Inflammatory macrophage (primary cell): ENCODE measurements at places on chromosomes 5 and 9.
A peak's percentile ranks its signal among the peaks of the same experiment; 100 is the strongest.

DNA sequence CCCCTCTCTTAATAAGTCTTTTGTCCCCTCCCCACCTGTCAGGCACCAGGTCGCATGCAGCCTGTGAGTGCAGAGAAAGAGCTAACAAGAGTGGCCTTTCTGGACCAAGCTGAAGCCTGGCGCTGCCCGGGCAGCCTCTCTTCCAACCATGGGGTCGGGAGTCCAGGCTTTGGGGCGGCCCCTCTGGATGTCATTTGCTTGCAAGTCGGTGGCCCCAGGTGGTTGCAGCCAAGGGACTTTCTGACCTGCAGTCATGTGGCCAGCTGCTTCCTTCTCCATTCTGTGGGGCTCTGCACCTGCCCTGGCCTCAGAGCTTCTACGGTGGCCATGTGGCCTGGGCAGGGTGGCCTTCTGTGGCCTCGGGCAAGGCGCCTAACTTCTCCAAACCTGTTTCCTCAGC lies 159.7 kb downstream of the DAB2IP start:
- DNase-seq = no peak

- DNase-seq = no peak
Observed at GRCh38 chr9:106921341-106921899, 58.5 kb downstream of the ZNF462 start.

- no peak for DNase-seq
Observed at GRCh38 chr5:29758986-29759421, 1434.5 kb upstream of the CDH6 start.

DNA sequence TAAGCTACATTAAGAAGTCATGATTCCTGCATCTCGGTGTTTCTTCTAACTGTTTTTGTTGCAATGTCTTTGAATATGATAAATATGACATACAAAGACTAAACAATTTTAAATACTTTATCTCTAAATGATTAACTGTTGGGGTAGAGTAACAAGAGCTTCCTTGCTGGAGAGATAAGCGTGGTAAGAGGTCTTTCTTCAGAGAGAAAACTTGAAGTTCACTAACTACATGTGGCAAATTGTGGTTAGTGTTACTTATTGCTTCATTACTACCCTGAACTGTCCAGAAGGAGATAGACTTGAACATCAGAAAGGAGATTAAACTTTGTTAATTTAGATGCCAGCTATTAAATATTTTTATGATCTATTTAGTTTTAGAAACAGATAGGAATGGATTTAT lies 7.0 kb upstream of the ARSB start:
- no peak for DNase-seq

- DNase-seq = no peak
Observed at GRCh38 chr9:116405321-116405720, 251.7 kb downstream of the PAPPA start.

DNA sequence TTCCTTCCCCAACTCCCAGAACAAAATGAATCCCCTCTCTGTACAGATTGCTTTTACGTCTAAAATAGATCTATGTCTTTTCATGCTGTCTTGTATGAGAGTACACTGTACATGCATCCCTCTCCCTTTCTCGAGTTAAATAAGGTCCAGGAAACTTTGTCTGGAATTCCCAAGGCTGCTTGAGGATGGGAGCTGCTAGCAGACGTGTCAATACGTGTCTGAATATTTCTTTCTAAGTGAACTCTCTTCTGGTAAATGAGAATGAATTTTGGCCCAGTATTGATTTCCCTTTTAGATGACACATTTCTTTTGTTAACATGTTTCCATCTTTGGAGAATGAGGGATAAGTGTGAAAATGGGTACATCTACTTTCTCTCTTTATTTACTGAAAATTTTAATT lies 59.6 kb upstream of the GAS1 start:
- no peak for DNase-seq

DNA sequence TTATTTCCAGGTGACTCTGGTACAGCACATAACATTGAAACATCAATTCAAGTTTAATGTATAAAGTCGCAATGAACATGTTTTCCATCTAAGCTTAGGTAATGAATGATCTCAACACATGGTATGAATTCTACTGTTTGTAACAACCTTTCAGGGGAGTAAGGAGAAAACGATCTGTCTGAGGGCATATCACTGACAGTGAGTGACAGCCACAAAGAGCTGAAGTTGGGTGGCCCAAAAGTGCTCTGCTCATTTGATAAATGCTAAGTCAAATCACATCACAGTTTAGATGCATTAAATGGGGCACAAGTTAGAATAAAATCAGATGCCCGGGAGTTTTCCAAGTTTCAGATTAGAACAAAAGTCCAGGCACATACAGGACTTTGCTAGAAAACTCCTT lies 1.2 kb downstream of the FANCC start:
- no peak for DNase-seq

DNA sequence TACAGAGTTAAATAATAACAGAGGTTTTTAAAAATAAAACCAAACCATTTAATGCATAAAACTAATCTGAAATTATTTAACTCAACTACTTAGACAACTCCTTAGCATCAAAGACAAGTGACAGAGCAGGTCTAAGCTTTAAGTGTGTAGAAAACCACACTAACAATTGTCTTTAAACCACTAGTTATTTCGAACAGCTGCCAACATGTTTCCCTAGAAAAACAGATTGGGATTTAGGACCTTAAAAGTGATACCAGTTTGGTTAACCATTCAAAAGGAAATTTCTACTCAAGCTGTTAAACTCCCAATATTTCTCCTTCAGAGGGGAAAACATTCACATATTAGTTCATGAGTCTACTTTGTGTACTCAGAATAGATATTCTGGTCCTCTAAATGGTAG lies 208.7 kb downstream of the BNC2 start:
- DNase-seq = no peak

DNA sequence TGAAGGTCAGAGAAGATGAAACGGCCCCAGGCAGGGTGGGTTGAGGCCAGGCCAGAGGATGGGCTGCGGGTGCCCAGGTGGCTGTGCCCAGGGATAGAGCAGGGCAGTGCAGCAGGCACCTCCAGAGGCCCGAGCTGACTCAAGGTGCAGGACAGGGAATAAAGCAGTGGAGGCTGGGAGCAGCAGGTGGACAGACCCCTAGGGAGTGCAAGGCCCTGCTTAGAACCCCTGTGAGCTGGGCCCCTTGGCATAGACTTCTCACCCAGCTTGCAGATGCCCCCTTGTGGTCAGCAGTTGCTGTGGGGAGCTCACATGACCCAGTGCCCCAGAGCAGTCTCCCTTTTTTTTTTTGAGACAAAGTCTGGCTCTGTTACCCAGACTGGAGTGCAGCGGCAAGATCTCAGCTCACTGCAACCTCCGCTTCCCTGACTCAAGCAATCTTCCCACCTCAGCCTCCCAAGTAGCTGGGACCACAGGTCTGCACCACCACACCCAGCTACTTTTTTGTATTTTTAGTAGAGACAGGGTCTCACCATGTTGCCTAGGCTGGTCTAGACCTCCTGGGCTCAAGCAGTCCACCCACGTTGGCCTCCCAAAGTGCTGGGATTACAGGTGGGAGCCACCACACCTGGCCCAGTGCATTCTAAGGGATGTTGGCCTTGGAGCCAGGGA lies 118.8 kb downstream of the WNK2 start:
- peak; percentile 63 for DNase-seq

- no peak for DNase-seq
Observed at GRCh38 chr9:34647651-34648050, 1.2 kb downstream of the GALT start.

- no peak for DNase-seq
Observed at GRCh38 chr5:168064457-168064856, 227.0 kb upstream of the WWC1 start.

DNA sequence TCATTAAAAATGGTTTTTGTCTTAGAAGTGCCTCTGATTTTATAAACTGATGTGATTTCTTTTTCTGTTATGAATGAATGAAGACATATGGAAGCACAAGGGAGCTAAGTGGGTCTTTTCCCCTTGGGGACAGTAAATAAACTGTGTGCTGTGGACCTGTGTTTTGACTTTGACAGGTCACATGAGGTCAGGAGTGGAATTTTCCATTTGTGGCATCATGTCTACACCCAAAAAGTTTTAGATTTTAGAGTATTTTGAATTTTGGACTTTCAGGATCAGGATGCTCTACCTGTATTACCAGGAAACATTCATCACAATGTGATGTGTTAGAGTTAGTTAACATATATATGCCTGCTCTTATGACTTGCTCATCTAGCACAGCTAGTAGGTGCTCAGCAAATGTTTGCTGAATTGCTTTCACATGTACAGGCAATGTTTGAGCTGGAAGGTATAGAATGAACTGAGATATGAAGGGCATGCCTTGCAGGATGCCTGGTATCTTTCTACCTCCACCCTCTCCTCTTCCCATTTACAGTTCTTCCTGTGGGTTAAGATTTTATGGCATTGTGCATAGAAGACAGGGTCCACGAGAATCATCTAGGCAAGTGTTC lies 73.2 kb upstream of the NR3C1 start:
- DNase-seq = no peak

DNA sequence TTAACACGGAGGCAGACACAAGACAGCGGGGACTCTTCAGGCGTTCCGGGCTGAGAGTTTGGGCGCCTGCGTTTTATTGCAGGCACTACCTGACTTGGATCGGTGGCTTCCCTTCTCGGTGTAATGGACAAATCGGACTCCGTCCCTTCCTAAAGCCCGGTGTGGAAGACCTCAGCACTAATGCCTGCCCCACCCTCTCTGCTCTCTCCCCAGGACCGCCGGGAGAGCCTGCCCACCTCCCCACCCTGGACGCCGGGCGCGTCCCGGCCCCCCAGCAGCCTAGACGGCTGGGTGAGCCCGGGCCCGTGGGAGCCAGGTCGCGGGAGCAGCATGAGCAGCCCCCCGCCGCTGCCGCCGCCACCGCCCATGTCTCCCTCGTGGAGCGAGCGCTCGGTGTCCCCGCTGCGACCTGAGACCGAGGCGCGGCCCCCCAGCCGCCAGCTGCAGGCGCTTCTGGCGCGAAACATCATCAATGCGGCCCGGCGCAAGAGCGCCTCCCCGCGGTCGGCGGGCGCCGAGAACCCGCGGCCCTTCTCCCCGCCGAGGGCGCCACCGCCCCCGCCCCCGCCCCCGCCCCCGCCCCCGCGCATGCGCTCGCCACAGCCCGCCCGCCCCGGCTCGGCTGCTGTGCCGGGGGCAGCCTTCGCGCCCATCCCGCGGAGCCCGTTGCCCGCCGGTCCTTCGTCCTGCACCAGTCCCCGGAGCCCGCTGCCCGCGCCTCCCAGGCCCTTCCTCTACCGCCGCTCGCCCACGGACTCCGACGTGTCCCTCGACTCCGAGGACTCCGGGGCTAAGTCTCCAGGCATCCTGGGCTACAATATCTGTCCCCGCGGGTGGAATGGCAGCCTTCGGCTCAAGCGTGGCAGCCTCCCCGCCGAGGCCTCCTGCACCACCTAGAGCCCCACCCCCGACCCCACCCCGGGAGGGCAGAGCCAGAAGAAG lies 4.6 kb upstream of the MYOZ3 start:
- peak; percentile 33 for DNase-seq

GRCh38 chr9:121895818-121896544 lies 197.1 kb downstream of the TTLL11 start:
- no peak for DNase-seq

GRCh38 chr5:172503925-172504700 lies 49.8 kb upstream of the SH3PXD2B start:
- DNase-seq = peak; percentile 63

- no peak for DNase-seq
Observed at GRCh38 chr5:156681265-156681664, 168.8 kb upstream of the PPP1R2B start.

DNA sequence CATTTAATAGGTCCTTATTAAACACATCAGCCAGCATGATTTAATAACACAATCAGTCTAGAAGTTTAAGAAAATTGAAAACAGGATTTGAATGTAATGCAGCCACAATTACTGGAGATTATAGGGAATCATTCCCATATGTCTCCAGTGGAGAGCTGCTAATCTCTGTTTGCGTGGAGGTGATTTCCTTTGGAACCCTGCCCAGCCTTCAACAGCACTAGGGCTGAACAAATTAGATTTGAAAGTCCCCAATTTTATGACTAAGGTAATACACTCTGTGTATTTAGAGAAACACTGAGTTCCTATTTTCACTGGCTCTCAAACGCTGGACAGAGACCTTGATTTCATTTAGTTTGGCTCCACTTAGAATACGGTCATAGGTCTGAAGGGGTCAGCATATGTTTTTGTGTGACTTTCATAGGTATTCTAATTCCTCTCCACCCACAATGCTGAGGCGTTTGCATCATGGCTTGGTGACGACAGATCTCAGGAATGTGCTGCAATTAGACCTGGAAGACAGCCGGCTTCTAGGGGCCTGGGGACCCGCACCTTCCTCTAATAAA lies 508.3 kb downstream of the EBF1 start:
- no peak for DNase-seq

- no peak for DNase-seq
Observed at GRCh38 chr9:78605041-78606000, 308.4 kb downstream of the PSAT1 start.

DNA sequence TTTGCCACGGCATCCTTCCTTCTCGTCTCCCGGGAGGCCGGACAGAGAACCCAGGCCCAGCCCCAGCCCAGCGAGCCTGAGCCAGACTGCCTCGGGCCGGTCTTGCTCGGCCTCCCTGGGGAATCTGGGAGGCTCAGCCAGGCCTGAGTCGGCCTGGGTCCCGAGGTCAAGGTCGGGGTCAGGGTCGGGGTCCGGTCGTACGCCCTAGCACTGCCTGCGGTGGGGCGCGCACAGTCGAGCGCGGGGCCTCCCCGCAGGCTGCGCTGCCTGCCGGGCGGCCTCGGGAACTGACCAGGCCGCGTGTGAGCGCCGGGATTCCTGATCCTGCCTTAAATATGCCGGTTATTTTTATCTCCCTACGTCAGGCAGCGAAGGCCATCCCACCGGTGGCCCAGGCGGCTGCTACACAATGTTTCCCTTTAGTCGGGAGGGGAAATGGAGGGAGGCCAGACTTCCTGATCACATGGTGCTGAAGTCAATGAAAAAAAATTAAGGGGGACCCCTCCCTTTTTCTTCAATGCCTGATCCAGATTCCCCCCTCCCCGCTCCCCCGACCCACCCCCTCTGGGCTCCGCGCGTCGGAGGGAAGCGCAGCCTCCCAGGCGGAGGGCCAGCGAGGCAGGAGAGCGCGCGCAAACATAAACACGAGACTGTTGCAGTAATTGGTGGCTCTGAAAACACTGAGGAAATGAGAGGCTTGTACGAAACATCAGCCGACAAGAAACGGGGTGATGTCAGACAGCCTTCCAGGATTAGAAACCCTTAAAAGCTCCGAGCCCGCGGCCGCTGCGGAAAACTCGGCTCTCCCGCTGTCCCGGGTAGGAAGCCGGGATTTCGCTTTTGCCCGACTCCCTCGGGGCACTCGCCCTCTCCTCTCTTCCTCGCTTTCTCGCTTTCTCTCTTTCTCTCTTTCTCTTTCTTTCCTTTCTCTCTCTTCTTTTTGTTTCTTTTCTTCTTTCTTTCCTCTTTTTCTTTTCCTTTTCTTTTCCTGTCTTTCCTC lies 148.2 kb upstream of the KLF4 start:
- peak; percentile 93 for DNase-seq

DNA sequence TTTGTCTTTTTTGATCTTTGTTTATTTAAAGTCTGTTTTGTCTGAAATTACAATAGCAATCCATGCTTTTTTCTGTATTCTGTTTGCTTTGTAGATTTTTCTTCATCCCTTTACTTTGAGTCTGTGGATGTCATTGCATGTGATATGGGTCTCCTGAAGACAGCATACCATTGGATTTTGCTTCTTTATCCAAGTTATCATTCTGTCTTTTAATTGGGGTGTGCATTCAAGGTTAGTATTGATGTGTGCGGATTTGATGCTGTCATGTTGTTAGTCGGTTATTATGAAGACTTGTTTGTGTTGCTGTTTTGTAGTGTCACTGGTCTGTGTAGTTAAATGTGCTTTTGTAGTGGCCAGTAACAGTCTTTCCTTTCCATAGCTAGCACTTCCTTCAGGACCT lies 23.0 kb downstream of the POLK start:
- no peak for DNase-seq

GRCh38 chr5:136242611-136243010 lies 49.6 kb upstream of the SMIM32 start:
- DNase-seq = no peak

GRCh38 chr5:135393691-135394090 lies 5.3 kb downstream of the MACROH2A1 start:
- no peak for DNase-seq
